ENCODE measurements at places on chromosomes 16 and 17.

GRCh38 chr16:76946879-76947278 lies 244.1 kb upstream of the MON1B start:
- DNase-seq = no peak

- no peak for DNase-seq
Observed at GRCh38 chr16:84016477-84016876, 26.1 kb downstream of the SLC38A8 start.

- no peak for DNase-seq
Observed at GRCh38 chr17:9199571-9200551, 178.6 kb downstream of the NTN1 start.

DNA sequence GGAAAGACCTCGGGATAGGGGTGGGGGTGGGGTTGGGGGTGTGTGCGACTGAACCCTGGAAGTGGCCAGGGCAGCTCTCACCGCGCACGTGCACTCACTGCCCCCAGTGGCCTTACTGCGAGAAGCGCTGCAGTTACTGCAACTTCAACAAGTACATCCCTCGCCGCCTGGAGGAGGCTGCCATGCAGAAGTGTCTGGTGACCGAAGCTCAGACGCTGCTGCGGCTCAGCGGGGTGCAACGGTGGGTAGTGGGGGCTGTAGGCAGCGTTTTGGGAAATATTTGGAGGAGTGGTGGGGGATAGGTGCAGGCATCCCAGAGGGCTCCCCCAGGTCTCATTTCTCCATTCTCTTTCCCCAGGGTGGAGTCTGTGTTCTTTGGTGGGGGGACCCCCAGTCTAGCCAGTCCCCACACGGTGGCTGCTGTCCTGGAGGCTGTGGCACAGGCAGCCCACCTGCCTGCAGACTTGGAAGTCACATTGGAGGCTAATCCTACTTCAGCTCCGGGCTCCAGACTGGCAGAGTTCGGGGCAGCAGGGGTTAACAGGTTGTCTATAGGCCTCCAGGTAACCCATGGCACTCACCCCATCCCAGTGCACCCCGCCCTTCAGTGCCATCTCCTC lies 972 bp downstream of the RSAD1 start:
- peak; percentile 22 for DNase-seq

- no peak for DNase-seq
Observed at GRCh38 chr17:77326636-77327035, 185.9 kb downstream of the SEC14L1 start.

DNA sequence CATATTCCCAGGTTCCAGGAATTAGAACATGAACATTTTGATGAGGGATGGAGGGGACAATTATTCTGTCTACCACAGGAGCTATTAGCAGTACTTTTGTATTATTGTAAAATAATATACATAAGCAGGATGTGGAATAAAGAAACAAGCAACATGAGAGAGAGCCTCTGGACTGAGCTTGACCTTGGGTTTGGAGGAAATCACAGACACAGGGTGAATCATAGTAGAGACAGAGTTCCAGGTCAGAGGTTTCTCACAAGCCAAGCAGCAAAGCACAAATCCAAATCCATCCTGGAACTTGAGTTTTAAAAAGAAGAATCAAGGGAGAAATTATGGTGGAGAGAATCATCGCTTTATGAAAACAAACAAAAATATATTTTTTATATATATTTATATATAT lies 5.1 kb downstream of the KRT31 start:
- no peak for DNase-seq

DNA sequence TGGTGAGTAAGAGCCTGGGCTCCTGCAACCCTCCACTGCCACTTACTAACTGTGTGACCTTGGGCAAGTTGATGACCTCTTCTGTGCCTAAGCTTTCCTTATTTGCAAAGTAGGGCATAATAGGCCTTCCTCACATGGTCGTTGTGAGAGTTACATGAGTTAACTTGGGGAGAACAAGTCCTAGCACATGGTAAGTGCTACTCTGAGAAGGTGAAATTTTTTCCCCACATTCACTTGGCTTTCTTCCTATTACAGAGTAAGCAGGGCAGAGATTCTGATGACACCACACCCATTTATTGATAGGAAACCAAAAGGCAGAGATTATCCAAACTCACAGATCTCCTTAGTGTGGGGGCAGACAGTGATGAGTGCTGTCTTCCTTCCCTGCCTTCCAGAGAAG lies 1.6 kb downstream of the KCNH4 start:
- no peak for DNase-seq

DNA sequence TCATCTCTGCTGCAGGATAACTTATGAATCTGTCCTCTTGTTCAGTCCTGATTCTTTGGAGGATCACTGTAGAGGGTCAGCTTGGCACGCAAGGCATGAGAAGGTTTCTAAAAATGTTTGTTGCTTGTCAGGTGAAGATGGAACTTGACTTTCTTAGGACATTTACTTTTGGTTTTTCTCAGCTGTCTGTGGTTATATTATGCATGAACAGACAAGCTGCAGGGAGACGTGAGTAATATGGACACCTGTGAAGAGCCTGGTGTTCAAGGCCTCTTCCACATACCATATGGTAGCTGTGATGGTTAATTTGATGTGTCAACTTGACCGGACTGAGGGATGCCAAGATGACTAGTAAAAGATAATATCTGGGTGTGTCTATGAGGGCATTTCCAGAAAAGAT lies 270.2 kb upstream of the CPHXL start:
- no peak for DNase-seq

DNA sequence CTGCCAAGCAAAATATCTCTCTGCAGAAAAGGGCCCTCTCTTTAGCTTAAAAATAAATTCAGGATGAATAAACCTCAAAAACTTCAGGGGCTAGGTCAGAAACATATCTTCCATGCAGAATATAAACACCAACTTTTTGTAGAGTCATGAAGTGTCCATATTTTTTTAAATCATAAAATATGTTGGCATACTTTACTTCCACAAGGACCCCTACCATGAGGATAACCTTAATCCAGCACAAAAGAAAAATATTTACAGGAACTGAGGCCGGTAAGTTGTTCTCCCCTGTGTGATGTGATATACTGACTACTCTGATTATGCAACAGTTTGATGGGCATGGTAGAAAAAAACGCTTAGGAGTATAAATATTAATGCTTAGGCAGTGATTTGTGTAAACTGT lies 264.8 kb upstream of the CDH11 start:
- DNase-seq = no peak

DNA sequence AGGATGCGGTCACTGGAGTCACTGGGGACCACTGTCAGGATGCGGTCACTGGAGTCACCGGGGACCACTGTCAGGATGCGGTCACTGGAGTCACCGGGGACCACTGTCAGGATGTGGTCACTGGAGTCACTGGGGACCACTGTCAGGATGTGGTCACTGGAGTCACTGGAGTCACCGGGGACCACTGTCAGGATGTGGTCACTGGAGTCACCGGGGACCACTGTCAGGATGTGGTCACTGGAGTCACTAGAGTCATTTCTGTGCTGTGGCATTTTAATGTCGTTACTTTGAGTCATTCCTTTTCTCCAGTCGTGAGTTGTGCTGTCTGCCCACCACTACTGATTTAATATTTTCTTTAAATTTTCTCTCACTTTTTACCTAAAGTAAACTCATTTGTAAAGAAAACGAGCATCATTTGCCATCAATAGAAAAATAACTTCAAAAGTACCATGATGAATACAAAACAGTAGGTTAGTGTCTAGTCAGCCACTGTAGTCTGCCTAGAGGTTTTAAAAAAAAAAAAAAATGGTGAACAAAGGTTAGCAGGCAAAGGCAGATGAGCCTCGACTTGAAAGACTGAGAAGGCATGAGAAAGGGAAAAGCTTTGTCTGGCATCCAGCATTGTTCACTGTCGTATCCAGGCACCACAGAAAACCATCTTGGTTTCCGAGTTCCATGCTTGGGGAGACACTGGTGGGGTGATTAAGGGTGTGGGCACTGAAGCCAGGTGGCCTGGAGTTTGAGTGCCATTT lies 346.6 kb downstream of the SNX29 start:
- no peak for DNase-seq

DNA sequence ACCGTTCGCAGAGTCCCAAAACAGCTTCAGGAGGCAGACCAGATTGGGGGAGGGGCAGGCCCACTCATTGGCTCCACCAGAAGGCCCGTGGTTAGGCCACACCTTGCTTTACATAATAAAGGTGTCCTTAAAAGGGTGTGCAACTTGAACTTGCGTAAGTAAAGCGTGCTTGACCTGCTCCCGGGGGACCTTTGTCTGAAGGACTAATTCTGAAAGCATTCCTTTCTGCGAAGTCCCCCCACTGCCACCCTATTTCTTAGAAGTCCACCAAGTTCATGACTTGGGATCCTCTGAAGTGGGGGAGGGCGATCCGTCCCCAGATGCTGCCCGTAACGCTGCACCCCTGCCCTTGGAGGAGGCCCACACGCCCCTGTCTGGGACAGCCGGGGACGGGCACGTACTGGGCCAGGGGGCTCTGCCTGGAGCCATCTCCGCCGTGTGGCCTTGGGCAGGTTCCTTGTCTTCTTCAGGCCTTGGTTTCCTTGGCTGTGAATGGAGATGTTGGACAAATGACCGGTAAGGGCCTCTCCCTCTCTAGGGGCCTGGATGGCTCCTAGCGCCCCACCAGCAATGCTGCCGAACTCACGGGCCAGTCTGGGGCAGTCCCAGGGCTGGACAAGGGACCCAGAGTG lies 823 bp upstream of the ZNF469 start:
- DNase-seq = no peak

DNA sequence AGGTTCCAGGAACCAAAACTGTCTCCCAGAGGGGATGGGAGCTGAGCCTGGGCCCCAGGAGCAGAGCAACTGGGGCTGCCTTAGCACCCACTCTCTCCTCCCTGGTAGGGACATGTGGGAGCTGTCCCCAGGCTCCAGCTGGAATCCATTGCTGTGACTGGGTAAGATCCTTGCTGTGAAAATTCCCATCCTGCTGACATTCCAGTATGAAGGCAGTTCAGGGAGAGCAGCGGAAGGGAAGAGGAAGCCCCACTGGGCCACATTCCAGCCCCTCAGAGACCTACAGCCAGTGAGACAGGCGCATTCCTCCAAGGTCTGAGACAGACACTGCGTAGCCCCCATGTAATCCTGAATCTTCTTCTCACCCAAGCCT lies 24.2 kb downstream of the MYO18A start:
- DNase-seq = no peak

- DNase-seq = no peak
Observed at GRCh38 chr17:82989881-82990280, 89.5 kb upstream of the METRNL start.

GRCh38 chr17:71302721-71303549 lies 817.9 kb upstream of the SOX9 start:
- no peak for DNase-seq

- DNase-seq = no peak
Observed at GRCh38 chr17:3475812-3476610, at the start of gene ASPA. Gene ASPA (plus strand): TSS chr17:3475997. CDS start chr17:3476160, 163 bp downstream.

GRCh38 chr16:12087901-12088421 lies 111.4 kb downstream of the SNX29 start:
- no peak for DNase-seq

- no peak for DNase-seq
Observed at GRCh38 chr17:47907932-47908562, 12.0 kb downstream of the SP2 start.

DNA sequence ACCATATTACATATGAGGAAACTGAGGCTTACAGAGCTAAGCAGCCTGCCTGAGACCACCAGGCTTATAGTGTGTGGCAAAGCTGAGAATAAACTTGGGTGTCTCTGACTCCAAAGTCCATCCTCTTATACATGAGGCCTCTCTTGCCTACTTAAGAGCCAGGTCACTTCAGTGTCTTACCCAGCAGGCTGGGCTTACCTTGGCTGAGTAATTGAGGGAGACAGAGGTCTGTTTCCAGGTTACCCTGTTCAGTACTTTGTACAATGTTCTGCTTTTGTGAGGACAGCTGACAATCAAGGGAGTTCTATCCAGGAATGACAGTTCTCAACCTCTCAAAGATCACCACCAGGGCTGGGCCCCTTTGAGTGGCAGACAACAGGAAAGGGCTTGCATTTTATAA lies 14.4 kb downstream of the NDUFAB1 start:
- DNase-seq = no peak

DNA sequence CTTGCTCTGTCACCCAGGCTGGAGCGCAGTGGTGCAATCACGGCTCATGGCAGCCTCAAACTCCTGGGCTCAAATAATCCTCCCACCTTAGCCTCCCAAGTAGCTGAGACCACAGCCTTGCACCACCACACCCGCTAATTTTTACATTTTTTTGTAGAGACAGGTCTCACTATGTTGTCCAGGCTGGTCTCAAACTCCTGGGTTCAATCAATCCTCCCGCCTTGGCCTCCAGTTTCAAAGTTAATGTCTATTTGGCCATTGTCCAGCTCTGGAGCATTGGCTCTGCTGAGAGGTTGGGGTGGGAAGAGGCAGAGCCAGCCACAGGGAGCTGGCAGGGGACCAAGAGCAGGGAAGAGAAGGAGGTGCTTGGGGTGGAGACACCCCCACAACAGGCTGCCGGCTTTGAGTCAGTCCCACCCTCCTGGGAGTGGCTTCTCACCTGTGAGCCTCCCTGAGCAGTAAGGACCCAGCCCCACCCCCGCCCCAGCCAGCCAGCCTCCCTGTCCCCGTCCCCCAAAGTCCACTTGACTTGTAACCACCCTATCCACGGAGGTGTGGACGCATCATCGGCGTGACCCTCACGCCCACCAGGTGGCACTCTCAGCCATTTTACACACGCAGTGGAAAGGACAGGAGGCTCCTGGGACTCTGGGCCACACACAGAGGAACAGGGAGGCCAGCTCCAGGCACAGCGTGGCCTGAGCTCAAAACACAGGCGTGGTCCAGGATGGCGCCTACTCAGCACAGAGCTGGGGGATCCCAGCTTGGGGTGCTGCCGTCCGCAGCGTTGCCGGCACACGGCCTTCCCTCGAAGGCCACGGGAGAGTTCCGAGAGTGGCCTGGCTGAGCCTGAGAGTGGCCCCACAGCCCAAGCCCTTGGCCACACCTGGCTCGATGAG lies 22.8 kb upstream of the PVALEF start:
- DNase-seq = no peak

- no peak for DNase-seq
Observed at GRCh38 chr16:85361441-85362118, 249.3 kb upstream of the CIBAR2 start.

GRCh38 chr17:78779850-78780249 lies 2.2 kb downstream of the CYTH1 start:
- DNase-seq = no peak

GRCh38 chr17:51951741-51952140 lies 206.8 kb downstream of the CA10 start:
- DNase-seq = no peak

GRCh38 chr17:81725439-81725838 lies 13.4 kb downstream of the SLC25A10 start:
- DNase-seq = no peak

Data from esophagus squamous epithelium (tissue), 5 donors.